NCI-H69 (cell line): ENCODE measurements at places on chromosomes 3 and 15.

DNA sequence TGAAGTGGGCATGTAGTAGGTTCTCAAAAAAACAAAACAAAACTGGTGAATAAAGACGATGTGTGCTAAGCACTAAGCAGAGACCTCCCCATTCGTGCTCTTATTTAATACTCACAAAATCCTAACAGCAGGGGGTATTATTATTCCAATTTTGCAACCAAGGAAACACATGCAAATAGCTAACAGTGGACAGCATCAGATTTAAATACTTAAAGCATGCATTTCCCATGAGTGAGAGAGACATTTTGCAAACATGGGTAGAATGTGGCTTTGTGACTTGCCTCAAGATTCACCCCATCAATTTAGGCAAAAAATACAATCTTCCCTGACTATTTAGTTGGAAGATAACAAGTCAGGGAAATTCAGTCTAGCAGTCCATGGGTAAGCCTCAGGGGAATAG, 946.2 kb upstream of the CFAP20DC start:
- DNase-seq, result no peak

DNA sequence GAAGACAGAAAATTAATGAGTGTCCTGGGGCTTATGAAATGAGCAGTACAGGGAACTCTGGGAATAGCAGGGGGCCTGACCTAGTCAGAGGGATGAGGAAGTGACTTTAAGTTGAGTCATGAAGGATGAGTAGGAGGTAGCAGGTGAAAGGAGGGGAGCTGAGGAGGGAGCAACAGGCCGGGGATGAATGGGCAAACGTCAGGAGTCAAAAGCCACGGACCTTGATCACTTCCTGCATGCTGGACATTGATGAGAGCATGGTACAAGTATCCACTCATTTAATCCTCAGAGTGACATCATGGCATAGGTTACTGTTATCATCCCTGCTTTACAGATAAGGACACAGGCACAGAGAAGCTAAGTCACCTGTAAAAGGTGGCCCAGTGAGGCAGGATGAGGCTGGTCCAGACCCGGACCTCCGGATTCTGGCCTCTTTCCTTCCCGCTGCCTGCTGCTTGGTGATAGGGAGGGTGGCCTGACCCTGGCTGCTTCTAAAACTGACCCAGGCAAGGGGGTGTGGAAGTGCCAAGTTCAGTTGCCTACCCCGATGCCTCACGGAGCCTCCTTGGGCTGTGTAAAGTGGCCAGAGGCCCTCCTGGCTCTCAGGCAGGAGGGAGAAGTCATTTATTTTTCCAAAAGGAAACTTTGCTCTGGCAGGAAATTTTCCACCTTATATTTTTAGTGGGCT, 7.6 kb downstream of the CORO2B start:
- DNase-seq, result peak; percentile 50

DNA sequence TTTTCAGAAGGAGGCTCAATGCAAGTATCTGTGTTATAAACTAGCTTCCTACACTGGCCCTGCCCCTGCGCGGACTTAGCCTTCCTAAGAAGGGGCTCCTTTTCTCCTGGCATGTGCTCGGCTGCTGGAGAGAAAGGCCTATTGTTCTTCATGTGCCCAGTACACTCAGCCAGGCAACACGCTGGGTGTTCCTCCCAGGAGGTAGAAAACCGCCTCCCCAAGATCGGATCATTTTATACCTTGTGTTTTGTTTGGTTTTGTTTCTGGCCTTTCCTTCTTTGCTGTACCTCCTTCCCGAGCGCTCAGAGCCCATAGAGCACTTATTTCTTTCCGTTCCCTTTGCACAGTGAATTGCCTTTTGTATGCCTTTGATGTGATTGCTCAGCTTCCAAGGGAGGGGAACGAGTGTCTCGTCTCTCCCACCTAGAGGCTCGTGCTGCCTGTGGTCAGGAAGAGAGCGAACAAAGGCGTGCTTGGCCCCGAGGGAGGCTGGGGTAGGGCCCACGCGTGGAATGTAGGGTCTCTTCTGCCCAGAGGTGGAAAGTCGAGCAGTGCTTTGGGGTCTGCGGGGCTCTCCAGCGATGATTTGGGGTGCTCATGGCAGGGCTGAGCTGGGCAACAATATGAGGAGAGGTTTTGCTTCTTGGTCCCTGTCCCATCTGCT, 30.0 kb downstream of the CCNL1 start:
- DNase-seq, result peak; percentile 87

GRCh38 chr3:125010393-125010792, 45.4 kb downstream of the HEG1 start:
- DNase-seq, result no peak

GRCh38 chr15:41828807-41829141, 882 bp downstream of the JMJD7 start:
- DNase-seq, result no peak

DNA sequence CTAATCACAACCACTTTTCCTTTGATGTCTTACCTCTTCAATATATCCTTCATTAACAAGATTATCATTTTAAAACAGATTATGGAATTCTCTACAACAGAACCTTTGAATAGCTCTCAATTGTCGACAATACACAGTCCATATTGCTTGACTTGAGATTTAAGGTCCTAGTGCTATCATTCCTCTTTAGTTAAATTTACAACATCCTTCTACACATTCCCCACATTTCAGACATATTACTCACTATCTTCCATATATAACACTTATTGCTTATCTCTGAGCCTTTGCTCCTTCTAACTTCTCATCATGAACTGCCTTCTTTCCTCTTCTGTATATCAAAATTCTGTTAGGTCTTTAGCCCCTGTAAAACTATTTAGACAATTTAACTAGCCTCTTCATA, 247.0 kb downstream of the STXBP5L start:
- DNase-seq, result no peak
